Large intestine (tissue), 12 donors: ENCODE measurements at places on chromosomes 12 and 14.

DNA sequence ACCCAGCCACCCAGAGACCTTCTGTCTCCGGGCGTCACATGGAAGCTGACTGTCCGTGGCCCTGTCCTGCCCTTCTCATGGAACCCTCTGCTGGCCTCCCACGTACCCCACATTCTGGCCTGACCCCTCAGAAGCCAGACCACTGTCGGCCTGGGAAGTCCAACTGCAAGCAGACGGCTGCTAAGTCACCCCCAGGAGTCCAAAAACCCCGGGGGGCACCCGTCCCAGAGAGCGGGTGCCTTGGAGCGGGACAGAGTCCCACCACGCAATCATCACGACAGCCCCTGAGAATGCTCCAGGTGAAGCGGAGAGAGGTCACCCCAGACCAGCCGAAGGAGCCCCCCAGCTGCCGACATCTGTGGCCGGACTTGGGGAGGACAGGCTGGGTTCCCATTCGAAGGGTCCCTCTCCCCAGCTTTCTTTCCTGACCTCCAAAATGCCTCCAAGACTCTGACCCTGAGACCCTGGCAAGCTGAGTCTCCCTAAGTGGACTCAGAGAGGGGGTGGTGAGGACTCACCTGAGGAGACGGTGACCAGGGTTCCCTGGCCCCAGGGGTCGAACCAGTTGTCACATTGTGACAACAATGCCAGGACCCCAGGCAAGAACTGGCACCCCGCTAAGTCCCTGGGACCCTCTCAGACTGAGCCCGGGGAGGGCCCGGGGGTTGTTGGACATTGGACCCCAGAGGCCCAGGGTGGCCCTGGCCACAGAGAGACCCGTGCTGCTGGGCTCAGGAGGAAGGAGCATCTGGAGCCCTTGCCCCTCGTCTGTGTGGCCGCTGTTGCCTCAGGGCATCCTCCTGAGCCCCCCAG is 337.1 kb downstream of the TMEM121 start:
- no peak for DNase-seq

DNA sequence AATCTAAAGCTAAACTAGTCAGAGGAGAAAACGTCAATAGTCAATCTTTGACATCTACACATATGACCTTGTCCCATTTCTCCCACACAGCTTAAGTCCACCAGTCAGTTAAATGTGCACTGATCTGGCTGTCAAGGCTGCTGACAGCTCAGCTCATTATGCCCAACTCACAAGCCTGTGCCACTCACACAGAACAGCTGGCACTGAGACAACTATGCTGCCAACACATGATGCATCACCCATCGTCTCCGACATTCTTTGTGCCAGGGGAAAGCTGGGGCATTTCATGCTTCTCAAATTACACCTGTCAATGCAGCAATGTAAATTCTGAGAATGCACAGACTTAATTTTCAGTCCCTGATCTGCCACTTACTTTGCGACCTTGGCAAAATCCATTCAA is 25.3 kb downstream of the GNS start:
- DNase-seq = no peak

DNA sequence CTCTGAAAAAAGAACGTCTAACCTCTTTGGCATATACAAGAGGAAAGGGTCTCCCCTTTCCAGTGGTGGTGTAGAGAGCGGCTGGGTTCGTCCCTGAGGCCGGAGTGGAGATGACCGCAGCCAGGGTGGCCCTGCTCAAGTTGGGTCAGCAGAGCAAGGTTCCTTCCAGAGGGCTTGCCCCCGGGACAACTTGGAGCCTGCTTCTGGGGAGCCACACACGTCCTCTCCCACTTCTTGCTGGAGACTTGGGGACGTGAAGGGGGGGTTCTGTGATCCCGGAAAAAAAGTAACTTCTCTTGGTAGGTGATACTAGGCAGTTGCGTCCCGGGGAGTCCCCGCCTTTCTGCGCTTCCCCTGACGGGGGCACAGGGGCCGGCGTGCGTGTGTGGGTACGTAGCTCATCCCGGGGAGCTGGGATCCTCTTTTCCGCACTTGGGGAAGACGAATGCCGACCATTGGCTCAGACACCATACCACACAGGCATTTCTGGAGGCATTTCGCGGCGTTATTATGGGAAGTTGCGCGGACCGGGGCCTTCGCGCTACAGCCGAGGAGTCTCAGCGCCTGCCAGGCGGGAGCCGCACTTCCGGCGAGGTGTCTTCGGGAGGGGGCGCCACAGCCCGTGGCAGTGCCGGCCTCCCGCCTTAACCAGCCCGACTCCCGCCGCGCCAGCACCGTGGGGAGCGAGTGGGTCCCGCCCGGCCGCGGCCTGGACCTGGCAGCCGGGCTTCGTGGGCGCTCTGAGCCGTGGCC is 14.8 kb upstream of the PAX9 start:
- DNase-seq = no peak

DNA sequence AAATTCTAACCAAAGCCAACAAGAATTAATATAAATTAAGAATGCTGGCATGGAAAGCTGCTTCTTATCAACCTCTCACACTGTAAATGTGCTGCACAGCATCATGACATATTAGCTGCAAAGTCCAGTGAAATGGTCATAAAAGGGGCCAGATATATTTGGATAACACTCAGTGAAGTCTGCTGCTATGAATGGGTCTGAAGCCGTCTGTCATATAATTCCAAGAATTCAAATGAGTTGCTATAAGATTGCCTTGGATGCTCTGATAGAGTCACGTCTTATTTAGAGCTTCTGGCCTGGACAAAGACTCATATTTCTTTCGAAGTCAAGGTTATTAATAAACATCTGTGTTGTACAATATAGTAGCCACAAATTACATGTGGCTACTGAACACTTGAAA is 54.3 kb upstream of the OVCH1 start:
- no peak for DNase-seq

- no peak for DNase-seq
These were observed 109.6 kb downstream of the RMST start for GRCh38 chr12:97572220-97572619.

- DNase-seq = peak; percentile 48
These were observed 39.8 kb downstream of the TRHDE start for GRCh38 chr12:72311946-72312345.
